Stimulated activated naive CD8-positive, alpha-beta T cell treated with anti-CD3 and anti-CD28 coated beads, Interleukin-15, amount 100 ng/mL, for 72 hours (primary cell): ENCODE measurements at places on chromosomes 7 and 10.

GRCh38 chr7:155248366-155248756 is 49.3 kb upstream of the INSIG1 start:
- no peak for DNase-seq

- no peak for DNase-seq
Measured at GRCh38 chr7:76304888-76305375, 2.5 kb downstream of the HSPB1 start.

DNA sequence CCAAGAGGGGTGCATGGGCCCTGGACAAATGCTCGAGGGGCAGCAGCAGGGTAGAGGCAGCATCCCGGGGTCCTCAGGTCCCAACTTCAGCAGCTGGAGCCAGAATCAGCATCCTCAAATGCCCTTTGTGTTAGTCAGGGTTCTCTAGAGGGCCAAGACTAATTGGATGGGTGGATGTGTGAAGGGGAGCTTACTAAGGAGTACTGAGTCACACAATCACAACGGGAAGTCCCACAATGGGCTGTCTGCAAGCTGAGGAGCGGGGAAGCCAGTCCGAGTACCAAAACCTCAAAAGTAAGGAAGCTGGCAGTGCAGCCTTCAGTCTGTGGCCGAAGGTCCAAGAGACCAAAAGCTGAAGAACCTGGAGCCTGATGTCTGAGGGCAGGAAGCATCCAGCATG is 162.9 kb upstream of the TCERG1L start:
- DNase-seq, result no peak

DNA sequence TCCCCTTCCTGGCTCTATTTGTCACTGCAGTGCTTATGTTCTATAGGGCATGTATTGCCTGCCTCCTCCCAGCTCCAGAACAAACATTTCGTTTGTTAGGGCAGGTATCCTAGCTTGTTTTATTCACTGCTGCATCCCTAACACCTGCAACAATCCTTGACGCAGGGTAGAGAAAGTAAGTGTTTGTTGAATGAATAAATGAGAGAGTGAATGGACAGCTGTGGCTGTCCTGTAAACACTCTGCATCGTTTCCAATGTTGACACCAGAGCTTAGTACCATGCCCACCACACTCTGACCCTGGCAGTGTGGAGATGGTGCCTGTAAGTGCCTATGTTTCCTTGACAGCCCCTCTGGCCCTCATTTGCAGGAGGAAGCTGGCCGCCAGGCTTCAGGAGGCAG is 21.0 kb downstream of the MYH16 start:
- no peak for DNase-seq

DNA sequence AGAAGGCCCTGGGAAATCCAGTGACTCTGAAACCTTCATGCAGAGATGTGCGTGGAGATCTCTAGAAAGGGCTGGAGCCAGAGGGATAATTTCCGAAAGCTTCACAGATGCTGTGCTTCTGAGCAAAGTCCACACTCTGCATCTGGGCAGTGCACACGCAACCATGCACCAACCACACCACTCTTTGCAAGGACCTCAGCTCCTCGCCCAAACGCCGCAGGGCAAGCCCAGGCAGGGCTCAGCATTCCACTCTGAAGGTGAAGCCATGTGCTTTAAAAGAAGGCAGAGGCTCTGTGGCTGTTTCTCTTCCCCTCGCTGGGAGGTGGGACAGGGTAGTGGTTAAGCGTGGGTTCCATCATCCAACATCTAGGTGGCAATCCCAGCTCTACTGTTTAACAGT is 48.4 kb downstream of the ASB13 start:
- DNase-seq, result no peak

- no peak for DNase-seq
Measured at GRCh38 chr7:43771128-43771527, 12.6 kb downstream of the BLVRA start.
